Stimulated activated CD4-positive, alpha-beta T cell treated with anti-CD3 and anti-CD28 coated beads, Interleukin-15, amount 100 ng/mL, for 1 hour (primary cell): ENCODE measurements at places on chromosomes 13 and 19.

GRCh38 chr19:12689581-12690216 is 1.9 kb downstream of the GNG14 start:
- no peak for DNase-seq

DNA sequence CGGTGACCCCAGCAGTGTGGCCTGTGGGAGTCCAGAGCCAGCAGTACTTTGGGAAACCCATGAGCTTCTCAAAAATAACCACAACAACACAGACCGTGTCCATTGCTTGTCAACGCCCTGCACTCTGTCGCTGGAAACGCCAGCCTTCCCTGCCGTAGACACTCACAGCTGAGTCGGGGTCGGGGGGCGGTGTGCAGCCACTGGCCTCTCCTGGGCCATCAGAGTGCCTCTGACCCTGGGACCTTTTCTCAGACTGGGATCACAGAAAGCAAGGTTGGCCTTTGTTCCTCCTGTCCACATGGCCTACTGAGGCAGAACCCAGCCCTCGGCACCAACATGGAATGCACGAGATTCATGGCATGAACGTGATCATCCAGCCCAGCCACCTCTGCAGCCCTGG is 95.7 kb downstream of the TUBA3C start:
- DNase-seq: no peak

DNA sequence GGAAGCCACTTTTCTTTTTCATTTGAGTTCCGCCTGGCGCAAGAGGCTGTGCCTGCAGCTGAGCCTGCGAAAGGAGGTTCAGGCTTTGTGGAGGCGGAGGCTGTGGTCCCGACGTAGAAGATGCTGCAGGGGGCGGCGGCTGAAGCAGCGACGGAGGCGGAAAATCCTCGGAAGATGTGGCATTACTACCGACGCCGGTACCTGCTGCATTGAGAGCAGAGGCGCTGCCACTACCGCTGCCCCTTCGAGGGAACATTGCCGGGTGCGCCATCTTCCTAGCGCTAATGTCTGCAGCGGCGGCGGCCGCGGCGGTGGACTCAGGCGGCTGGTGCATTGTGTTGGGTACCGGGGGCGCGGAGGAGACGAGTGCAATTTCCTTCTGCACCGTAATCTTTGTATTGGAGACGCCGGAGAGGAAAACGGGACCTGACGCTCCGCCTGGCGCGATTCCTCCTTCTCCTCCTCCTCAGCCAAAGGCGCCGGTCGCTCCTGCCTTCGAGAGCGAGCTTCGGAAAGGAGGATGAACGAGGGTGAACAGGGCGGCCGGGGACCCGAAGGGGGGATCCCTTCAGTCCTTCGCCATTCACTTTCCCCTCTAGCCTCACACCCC is at the start of gene TSC22D1:
Gene TSC22D1 (minus strand): TSS at position 590 of the 610 bp plus-strand sequence. CDS start 256 bp downstream, at position 334.
- DNase-seq: peak; percentile 44

DNA sequence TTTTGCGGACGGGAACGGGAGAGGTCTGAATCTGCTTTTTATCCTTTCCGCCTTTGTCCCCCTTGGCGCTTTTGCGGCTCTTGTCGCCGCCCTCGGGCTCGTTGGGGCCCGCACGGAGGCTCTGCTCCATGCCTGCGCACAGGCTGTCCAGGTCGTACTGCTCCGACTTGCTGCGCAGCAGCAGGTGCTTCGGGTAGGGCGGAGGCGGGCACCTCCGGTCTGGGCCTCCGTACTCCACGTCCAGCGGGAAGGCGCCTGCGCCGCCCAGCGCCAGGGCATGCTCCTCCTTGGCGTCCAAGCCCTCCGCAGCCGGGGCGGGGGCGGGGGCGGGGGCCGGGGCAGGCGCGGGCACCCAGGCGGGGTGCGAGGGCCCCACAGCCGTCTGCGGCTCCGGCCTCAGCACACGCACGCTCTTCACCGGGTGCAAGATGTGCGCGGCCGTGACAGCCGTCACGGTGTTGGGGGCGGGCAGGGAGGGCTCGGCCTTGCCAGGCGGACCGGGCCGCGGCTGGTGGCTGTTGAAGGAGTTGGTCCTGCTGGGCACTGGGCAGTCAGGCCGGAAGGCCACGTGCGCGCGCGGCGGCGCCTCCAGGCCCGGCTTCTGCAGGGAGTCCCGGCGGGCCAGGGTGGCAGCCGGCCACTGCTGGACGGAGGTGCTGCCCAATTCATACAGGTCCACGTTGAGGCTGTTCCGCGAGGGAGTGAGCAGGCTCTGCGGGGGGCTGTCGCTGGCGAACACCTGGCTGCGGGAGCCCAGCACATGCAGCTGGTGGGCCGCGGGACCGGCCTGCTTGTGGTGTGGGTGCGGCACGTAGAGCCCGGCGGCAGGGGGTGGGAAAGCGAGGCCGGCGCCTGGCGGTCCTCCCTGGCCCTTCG is 73.1 kb downstream of the LATS2 start:
- DNase-seq: no peak

DNA sequence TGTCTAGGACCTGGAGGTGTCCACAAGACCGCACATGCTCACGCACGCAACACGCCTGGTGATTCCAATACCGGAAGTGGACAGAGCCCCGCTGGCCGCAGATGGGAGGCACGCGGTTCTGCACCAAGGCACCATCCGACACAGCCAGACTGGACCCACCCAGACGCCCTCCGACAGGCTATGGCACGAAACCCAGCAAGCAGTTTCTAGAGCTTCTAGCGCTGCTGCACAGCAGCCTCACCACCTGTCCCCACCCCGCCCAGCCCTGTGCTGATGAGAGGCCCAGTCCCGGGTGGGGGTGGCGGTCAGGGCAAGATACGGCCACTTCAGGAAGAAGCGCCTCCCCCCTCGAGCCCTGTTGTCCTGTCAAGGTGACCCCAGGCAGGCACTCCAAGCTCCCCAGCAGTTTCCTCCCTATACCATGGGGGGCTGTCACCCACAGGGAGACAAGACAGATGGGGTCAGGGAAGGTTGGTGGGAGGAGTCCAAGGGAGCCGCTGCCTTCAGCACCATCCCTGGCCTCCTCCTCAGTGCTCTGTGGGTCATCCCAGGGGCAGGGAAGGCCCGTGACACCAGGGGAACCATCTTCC is 11.3 kb downstream of the LSM4 start:
- DNase-seq: no peak

GRCh38 chr13:51041126-51041525 is 69.9 kb downstream of the C13orf42 start:
- DNase-seq: no peak

- no peak for DNase-seq
Measured at GRCh38 chr13:21541271-21541670, 62.7 kb downstream of the MICU2 start.

DNA sequence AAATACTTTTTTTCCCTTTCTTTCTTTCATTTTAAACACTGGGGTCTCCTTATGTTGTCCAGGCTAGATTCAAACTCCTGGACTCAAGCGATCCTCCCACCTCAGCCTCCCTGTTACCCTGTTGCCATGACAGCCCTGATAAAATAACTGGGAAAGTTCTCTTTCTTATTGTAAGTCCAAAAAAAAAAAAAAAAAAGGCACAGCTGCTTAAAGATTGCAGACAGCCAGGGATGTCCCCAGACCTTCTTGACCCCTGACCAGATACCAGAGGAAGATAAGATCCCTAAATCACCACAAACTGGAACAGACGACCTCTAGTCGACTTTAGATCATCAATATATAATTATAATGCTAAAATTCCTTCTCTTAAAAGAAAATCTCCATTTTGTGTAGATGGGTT is 1.1 kb upstream of the MVB12A start:
- DNase-seq: no peak

DNA sequence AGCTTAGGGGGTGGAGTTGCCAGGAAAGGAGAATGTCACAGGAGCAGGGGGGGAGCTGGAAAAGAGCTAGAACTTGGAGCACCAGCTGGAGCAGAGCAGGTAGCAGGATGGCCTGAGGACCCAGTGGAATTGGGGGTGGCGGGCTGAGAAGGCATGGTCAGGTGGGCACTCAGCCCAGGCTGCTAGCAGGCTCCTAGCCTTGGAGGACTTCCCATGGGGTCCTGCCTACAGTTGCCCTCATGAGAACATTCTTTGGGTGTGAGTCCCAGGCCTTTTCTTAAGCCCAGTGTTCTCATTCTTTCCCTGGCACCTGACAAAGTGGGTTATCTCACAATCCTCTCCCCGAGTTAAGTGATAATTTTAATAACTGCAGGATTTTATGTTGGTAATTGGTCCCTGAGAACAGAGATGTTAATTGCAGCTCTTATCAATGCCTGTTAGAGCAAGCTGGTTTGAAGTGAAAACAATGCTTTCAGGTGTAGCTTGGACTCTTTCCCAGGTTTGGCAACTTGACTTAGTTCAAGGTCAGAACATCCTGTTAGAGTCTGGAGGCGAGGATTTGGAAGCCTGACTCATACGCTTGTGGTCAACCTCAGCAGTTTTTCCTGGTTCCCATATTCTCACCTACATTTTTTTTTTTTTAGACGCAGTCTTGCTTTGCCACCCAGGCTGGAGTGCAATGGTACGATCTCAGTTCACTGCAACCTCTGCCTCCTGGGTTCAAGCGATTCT is 18.1 kb upstream of the OLFM4 start:
- no peak for DNase-seq

DNA sequence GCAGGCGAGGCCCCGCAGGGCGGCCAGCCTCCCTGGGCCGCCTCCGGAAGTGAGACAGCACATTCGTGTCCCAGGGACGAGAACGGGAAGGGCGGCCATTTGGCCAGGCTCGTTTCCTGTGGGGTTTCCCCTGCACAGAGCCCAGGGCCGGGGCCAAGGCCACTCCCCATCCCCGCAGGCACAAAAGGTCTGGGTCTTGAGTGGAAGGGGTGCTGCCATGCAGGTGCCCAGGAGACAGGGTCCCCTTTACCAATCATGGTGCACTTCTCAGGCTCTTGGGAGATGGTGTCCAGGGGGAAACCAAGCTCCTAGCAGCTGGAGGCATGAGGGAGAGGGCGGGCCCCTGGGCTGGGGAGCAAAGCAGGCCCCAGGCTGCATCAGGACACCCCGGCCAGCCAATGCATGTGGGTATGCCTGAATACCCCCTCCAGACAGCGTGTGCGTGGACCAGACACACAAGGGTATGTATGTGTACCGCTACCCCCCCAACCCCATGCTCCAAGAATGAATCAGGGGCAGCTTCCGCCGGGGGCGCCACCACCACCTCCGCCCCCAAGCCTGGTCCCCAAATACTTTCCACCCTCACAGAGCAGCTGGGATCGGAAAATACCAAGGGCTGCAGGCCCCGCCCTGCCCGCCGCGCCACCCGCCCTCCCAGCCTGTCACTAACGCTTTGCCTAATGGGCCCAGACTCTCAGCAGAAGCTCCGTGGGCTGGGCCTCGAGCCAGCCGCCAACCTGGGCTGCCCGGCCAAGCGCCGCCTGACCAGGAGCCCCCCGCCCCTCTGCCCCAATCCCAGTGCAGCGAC is 37.6 kb upstream of the NANOS3 start:
- DNase-seq: peak; percentile 81

DNA sequence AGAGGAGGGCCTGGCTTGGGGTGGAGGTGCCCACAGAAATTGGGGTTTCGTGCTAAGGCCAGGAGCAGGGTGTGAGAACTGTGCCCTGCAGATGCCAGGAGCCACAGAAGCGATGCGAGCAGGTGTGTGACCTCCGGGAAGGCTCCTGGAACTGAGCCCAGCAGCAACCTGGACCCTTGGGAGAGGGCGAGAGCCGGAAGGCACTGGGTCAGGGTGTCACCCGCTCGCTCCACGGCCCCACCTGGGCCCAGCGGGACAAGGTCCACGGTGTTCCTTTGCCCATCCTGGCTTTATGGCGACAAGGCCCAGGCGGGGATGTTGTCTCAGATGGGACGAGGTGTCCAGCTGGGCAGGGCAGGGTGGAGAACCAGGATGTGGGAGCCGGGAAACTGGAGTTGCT is 4.2 kb downstream of the MISP start:
- no peak for DNase-seq

DNA sequence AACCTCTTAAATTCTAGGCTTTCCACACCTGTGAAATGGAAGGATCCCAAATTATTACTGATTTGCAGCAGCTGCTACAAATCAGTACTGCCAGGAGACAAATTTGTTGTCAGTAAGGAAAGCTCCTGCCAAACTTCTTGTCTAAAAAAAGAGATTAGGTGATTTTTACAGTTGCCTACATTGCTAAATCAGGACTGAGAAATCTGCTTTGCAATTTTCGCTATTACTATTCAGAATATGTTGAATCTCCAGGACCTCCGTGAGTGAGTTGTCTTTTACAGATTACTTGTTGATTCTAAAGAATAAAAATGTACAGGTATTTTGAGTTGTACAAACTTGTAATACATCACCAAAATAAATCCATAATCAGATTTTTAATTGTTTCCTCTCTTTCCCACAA is 1815.9 kb downstream of the PCDH9 start:
- no peak for DNase-seq

GRCh38 chr13:97295283-97296182 is 73.4 kb downstream of the MBNL2 start:
- DNase-seq: no peak

DNA sequence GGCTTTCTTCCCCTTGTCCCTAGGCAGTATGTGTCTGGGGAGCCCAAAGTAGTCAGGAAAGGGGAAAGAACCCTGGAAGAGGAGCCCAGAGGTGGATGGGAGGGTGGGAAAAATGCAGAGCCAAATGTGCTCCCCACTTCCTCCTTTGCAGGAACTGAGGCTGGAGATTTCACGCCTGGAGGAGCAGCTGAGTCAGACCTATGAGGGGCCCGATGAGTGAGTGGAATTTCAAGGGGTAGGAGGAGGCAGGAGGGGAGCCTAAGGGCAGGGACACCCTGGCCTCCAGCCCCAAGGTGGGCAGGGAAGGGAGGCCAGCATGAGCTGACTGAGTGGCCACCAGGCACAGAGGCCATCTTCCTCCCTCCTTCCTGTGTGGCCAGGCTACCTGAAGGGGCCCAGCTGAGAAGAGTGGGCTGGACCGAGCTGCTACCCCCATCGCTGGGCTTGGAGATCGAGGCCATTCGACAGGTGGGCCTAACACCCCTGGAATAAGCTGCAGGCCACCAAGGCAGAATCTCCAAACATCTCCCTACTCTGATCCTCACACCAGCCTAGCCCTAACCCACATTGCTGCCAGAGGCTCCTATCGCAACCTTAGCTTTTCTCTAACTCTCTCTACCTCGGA is 14.3 kb downstream of the PTH2 start:
- no peak for DNase-seq

DNA sequence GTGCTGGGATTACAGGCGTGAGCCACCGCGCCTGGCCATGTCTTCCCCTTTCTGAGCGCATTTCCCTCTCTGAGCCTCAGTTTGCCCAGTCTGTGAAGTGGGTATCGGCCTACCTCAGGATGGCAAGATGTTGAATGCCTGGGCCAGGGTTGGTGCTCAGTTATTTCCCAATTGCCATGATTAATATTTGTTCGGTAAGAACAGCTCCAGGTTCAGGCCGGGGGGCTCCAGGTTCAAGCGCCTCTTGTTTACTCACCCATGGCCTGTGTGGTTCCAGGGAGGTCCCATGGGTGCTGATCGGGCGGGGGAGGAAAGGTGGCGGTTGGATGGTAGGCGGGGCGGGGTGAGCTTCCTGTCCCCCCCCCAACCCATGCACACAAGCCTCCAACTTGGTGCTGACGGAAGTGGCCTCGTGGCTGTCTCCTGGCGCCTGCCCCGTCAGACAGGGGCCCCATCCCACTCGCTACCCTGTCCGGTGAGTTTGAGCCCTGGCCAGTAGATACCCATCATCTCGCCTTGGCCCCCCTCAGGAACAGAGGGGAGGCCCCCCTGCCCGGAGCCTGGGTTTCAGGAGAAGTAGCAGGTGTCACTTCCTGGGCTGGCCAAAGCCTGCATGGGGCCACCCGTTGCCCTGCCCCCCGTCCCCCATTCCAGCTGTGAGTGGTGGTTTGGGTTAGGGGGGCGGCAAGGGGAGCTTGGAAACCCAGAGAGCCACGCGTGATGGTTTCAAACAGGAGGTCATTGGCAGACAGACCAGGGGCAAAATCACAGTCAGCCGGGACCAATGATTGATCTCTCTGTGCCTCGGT is at the start of gene FCHO1:
Gene FCHO1 (plus strand): TSS at position 375 of the 809 bp plus-strand sequence. CDS start 3,688 bp downstream, outside the sequence.
- DNase-seq: peak; percentile 74

- DNase-seq: no peak
Measured at GRCh38 chr19:43818500-43818899, 8.6 kb upstream of the ZNF283 start.
